ENCODE measurements at places on chromosomes 2 and 18.
A peak's percentile ranks its signal among the peaks of the same experiment; 100 is the strongest.

GRCh38 chr2:109066917-109067597, 61.9 kb upstream of the SH3RF3 start:
- DNase-seq: no peak

GRCh38 chr2:62306751-62307468, 111.0 kb downstream of the B3GNT2 start:
- no peak for DNase-seq

GRCh38 chr2:106759966-106760365, 126.0 kb downstream of the ST6GAL2 start:
- DNase-seq: no peak

DNA sequence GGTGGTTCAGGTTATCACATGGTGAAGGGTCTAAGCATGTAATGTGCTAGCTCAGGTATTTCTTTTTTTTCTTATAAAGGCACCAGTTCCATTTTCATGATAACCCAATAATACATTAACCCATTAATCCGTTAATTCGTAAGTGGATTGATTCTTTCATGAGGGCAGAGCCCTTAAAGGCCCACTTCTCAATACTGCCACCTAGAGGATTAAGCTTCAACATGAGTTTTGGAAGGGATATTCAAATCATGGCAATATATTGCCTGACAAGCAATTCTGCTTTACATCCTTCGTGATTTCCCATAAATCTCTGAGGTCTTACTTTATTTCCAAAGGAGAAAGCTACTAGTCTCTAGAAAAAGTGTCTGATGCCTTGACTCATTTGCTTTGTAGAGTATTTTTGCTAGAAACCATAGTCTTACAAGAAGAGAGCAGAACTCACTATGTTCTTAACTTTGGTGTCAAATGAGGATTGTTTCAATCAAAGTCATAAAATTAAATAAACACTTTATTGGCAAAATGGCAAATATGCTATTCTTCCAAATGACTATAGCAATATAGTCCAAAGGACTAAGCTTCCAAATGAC, 271.3 kb downstream of the KCNS3 start:
- DNase-seq: peak; percentile 62

GRCh38 chr18:21458310-21458709, 142.2 kb downstream of the ESCO1 start:
- peak; percentile 86 for DNase-seq

DNA sequence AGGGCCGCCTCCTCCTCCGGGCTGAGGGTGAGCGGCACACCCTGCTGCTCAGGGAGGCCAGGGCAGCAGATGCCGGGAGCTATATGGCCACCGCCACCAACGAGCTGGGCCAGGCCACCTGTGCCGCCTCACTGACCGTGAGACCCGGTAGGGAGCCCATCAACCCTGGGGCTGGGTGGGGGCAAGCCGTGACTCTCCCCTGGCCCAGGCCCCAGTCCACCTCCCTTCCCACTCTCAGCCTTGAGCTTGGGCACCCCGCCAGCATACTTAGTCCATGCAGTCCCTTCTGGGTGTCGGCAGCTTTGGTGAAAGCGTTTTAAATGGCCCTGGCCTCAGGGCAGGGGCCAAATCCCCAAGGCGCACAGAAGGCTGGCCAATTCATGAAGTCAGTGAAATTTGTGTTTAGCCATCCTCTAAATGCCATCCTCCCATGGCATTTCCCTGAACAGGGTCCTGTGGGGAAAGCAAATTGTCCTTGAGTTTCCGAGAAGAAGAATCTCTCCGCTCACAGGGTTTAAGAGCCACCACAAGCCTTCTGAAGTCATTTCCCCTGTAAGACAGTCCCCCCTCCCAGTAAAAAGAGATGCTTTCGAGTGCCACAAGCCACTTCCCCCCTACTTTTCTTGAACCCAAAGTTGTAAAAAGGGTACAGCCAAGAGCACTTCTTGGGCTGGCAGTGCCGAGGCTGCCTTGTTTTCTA, 17.2 kb downstream of the SPEG start:
- no peak for DNase-seq

- DNase-seq: no peak
Measured at GRCh38 chr2:226399006-226399405, 400.6 kb downstream of the IRS1 start.

DNA sequence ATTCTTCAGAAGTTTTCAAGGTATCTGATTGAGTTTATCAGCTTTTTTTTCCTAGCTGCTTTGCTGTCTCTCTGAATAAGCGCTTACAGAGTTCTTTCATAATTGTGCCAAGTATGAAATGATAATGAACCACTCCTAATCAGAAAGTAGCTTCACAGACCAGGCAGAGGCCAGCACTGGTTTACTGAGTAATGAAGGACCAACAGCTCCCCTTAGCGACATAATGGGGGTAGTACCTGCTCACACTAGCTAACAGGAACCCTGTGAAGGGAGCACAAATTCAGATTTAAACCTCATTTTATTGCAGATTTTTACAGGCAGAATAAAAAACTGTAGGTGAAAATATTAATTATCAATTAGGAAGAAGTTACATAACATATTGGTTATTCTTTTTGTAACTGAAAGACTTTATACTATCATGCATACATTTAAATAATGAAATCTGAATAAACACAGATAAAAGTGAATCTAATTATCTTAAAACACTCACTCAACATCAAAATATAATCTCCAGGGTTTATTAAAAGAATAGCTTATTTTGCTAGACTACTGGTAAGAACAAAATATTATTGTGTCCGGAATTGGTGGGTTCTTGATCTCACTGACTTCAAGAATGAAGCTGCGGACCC, 53.7 kb upstream of the LRRC30 start:
- DNase-seq: peak; percentile 26

DNA sequence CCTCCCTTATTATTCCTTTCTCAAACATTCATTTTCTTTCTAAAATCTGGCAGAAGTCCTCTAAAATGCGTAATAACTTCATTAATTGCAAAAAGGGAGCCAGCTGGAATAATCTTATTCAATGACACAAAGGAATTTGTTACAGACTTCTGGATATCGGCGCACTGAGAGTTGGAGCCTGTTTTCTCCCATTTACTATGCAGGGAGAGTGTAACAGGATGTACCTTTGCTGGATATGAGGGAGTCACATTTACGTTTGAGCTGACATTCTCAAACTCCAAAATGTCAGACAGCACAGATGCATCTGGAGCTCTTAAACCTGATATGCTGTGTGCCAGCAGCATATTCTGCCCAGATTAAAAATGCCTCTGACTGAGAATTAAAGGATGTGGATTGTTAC, 275.3 kb downstream of the TMX3 start:
- peak; percentile 54 for DNase-seq

DNA sequence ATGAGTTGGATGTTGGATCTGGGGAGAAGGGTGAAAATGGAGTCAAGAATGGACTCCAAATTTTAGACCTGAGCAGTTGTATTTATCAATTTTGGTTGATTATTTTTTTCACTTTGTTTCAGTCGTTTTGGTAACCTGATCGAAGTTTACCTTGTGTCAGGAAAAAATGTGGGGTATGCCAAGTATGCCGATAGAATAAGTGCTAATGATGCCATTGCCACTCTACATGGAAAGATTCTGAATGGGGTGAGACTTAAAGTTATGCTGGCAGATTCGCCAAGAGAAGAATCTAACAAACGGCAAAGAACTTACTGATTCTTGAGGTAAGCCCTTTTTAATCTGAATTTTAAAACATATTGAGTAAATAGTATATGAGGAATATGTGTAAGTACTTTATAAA, 13.6 kb downstream of the RBM45 start:
- DNase-seq: no peak

- DNase-seq: no peak
Measured at GRCh38 chr2:42567364-42567763, 1.1 kb upstream of the MTA3 start.

GRCh38 chr2:240636563-240637115, 11.4 kb downstream of the GPR35 start:
- DNase-seq: no peak

- DNase-seq: no peak
Measured at GRCh38 chr2:77127345-77127744, 394.8 kb downstream of the LRRTM4 start.

- no peak for DNase-seq
Measured at GRCh38 chr2:47422560-47422959, 19.6 kb downstream of the MSH2 start.

GRCh38 chr18:55324166-55324565, 263.8 kb downstream of the TCF4 start:
- no peak for DNase-seq

GRCh38 chr18:22238036-22238435, 68.6 kb downstream of the GATA6 start:
- DNase-seq: no peak

DNA sequence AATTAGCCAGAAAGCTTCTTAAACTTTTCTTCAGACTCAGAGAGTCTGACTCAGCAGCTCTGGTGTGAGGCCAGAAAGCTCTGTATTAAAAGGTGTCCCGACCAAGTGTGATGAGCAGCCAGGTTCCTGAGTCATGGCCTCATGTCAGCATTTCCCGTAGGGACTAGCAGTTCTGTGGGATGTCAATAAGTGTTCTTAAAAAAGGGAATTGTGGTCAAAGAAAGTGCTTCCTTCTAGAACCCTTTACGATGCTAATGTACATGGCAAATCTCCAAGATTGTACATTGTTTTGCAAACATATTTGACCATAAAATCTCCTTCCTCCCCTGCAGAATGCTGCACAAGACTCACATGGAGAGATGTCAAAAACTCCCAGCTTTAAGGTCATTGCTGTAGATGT, 80.1 kb downstream of the PLA2R1 start:
- no peak for DNase-seq

DNA sequence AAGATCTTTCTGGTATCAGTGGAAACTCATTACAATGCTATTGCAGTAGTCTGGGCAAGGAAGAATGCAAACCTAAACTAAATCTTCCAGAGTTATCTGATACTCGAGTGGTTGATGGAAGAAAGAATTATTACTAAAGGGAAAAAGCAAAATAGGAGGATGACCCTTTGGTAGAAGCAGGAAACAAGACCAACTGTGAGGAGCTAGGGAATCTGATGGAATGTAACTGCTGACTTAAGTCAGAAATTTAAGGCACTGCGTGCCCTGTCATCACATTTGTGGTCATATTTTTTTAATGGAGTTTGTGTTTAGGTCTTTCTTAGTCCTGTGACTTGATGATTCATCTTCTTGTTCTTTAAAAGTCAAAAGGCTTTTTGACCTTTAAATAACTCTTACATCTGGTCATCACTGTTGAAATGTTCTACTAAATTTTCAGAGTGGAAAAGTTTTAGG, 36.5 kb upstream of the ARMC9 start:
- peak; percentile 80 for DNase-seq

DNA sequence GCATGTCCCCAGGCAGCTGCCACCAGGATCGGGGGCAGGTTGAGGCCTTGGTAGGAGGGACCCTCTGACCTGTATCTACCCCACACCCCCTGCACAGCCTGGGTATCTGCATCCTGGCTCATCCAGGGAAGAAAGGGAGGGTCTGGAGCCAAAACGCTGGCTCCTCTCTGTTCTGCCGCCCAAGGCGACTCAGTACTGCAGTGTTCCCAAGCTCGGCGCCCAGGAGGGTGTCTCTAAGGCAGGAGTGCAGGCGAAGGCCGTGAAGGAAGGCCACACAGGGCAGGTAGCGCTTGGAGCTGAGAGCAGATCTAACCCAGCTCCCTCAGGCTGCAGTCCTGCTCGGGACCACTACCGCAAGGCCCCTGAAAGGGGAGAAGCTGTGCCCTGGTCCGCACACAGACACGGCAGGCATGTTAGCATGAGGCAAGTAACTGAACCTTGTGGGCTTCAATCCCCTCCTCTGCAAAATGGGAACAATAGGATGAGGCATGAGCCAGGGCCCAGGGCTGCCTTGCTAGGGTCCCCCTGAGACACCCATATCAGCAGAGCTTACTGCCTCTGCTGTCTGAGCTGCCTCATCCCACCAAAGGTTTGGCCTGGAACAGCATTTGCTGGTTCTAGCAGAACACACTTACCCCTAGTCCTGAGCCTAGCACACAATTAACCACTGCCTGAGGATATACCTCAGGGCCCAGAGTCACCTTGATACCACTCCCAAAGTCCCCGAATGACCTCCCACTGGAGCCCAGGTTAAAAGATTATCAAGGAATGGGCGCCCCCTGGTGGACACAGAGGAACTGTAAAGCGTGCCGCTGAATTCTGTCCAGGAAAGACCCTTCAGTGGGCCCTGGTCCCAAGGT, 6.5 kb downstream of the PTMA start:
- peak; percentile 90 for DNase-seq

DNA sequence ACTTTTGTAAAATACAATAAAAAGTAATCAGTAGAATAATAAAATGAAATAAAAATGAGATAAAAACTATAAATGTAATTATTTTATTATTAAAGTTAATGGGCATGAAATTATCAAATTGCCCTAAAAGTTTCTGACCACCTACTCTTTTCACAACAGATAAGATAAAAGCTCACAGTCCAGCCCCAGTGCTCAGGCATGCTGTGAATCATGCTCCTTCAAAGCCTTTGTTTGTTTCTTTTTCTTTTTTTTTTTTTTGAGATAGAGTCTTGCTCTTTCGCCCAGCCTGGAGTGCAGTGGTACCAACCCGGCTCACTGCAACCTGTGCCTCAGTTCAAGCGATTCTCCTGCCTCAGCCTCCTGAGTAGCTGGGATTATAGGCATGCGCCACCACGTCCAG, 181.7 kb downstream of the ANKRD44 start:
- no peak for DNase-seq

- DNase-seq: peak; percentile 54
Measured at GRCh38 chr18:5693699-5694294, 150.0 kb upstream of the EPB41L3 start.

GRCh38 chr18:35941299-35941698, 31.2 kb upstream of the RMP24 start:
- DNase-seq: no peak

- DNase-seq: no peak
Measured at GRCh38 chr2:113070606-113070975, 2.8 kb downstream of the IL1F10 start.

DNA sequence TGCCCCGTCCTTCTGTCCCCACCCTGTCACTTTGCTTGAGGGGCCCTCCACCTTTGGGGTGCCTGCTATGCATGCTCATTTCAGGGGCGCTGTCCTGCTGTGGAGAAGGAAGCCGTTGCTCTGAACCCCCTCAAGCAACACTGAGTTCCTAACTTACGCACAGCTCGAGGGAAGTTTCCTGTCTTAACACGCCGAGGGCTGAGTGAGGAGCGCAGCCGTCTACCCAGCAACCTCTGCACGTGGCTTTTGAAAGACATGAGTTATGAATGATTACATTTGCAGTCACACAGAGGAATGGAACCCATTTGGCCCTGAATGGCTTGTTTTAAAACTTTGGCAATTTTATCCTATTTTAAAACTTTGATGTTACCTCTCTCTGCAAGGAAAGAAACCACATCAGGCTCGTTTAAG, 14.0 kb downstream of the RAMP1 start:
- DNase-seq: no peak

All from cerebellar cortex (tissue), 1 donor.